NCI-H187 (cell line): ENCODE measurements at places on chromosomes 2 and 18.

DNA sequence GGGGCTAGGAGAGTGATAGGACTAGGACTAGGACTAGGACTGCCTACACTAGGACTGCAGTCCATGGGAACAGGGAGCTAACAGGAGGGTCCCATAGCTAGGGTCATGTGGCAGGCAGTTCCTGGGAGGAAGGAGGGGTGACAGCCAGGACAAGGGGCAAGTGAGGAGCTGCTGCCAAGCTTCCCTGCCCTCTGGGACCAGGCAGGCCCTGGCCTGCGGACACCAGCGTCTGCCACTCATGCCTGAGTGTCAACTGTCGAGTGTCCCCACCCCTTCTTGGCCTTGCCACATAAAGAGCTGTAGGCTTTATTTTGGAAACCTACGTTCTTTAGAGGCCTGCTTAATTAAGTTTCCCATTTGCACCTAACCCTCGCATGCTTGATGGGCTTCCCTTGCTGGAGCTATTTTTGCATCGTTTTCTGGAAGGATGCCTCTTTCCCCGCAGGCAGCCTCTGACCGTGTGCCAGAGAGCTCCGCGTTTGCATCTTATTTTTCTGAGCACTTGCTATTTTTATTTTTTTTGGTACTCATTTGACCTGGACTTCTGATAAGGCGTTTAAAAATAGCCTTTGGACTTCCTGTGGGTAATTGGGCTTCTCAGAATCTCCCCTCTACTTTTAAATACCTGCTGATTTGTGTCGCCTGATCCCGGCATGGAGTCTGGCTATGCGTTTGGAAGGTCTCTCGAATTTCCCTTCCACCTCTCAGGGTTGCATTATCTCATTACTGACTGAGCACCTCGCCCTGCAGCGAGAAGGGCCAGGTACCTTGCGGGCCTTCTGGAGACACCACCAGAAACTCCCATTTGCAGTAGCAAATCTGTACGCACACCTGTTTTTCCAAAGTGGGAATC, 66.4 kb downstream of the SH3RF3 start:
- no peak for DNase-seq

DNA sequence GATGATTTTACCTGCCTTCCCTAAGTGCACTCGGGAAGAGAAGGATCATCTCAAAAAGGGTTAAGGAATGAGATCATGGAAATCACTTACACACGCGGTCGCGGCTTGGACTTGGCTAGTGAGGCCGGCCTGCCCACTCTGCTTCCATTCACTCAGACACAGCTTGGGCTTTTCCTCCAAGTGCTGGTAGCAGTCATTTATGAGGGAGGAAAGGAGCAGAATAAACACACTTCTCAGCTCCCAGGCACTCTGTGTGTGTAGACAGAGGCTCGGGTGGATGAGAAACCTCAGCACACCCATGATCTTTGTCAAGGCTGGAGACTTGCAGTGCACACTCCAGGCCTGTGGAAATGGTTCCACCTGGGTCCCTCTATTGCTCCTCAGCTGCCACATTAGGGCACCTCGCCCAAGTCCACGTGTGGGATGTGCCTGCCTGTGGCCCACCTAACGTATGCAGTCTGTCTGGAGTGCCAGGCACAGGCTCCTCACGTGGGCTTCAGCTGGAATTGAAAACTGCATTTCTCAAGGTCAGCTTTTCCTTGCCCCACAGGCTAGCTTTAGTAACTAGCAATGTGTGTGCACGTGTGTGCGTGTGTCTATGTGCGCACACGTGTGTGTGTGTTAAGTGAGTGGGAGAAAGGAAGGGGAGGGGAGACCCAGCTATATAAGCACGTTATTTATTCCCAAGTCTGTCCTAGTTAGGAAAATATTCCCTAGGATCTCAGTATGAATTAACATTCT, 288.4 kb downstream of the SOX11 start:
- peak; percentile 56 for DNase-seq

DNA sequence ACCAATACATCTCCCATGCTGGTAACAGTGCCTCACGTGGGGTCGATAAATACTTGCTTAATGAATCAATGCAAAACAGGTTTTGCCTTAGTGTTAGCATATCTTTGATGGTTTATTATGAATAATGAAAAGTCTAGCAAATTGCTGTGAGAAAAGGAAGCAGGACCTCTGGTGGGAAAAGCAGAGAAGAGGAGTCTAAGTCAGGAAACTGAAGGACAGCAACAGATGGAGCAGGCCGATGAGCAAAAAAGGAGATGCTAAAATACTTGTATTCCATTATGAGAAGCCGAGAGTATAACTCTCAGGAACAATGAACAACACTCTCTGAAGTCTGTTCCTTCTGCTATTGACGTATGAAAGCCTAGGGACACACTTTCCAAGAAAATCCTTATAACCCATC, 555.2 kb upstream of the KLHL29 start:
- DNase-seq, result no peak

DNA sequence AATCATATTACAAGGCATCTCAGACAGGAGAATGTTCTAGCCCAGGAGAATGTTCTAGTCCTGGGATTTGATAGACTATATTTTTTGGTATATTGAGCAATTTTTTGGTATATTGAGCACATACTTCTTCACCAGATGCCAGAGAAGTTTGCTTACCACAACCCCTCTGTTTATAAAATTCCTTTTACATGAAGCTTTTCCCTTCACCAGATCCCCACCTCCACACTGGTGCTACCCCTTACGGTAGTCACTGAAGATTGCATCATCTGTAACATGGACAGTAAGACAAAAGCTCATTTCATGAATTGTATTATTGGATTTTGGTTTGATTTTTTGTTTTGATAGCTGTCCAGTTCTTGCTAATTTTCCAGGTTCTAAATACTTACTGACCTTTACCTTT, 7.2 kb upstream of the HNMT start:
- DNase-seq, result no peak

- DNase-seq, result no peak
These were observed 31.9 kb downstream of the KIDINS220 start for GRCh38 chr2:8805278-8806210.

GRCh38 chr2:200756618-200757321, 54.9 kb upstream of the BZW1 start:
- DNase-seq, result no peak

- DNase-seq, result no peak
These were observed 1.3 kb upstream of the KCMF1 start for GRCh38 chr2:84969511-84970209.

- no peak for DNase-seq
These were observed 2.9 kb downstream of the TBR1 start for GRCh38 chr2:161418715-161419637.

DNA sequence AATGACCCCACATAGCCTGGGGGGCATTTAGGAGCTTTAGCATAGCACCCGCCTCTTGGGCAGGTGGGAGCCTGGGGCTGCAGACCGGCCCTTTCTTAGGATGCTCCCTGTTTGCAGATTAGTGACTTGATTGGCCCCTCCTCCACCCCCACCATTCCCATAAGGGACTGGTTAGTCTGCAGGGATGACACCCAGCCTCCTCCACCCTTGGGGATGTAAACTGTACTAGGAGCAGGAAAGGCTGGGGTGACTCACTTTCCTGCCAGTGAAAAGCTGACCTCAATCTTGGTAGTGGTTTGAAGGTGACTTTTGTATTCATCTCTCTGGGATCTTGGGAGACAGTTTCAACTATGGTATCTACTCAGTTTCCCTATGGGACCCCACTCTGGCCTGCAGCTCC, 24.2 kb downstream of the CTIF start:
- DNase-seq, result no peak

DNA sequence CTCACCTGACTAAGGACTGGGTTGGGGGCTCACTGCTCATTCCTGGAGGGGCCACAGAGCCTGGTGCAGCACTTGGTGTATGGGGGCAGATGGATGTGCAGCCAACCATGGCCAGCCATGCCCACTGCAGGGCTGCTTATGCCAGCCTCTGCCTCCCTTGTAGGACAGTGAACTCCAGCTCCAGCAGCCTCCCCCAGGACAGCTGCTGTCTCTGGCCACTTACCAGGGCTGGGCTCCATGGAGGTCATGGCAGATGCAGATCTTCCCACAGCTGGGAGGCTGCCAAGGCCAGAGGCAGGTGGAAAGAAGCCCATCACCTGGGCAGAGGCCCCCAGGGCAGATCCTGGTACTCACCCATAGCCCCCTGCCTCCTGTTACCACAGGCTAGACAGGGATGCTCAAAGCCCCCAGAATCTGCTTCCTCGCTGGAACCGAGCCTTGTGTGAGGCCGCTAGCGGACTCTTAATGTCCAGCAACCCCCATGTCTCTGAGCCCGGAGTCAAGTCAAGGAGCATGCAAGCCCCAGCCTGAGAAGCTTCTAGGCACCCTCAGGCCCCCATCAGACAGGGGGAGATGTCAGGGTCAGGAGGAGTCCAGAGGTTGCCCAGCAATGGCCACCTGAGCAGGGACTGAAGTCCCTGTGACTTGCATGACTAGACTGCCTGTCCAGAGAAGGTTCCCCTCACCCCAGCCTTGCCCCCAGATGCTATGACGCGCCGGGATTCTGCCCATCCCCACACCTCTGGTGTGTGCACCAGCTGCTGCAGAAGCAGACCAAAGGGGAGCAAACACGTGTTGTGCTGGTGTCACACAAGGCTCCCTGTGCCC, 123.6 kb downstream of the TWIST2 start:
- DNase-seq, result no peak

DNA sequence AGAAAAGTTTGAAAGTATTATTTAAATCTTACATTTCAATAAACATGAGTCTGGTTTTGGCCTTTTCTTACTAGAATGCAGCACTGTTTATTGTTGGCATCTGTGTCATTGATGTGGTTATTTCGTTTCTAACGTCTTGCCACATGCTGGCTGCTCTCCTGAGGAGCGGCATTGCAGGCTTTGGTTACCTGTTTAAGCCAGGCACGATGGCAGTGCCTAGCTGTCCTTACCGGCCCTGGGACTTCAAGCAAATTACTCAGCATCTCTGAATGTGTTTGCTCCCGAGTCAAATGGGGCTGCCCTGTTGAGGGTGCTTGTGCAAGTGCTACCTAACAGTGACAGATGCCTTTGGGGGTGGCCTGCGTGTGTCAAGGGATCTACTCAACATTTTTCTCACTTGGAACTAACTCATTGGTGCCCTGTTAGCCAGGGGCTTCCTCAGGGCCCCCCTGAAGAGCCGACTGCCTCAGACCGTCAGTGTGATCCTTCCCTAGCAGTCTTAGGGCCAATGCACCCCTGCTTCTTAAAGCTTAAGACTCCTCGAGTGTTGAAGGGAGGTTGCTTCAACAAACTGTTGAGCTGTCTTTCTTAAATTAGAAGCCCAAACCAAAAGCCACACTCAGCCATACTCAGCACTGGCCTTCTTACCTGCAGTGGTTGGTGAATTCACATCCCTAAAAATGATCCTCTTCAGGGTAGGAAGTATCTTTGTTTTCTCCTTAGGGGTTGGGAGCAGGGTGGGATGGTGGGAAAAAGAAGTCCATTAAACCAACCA, 151.5 kb downstream of the NCK2 start:
- no peak for DNase-seq

DNA sequence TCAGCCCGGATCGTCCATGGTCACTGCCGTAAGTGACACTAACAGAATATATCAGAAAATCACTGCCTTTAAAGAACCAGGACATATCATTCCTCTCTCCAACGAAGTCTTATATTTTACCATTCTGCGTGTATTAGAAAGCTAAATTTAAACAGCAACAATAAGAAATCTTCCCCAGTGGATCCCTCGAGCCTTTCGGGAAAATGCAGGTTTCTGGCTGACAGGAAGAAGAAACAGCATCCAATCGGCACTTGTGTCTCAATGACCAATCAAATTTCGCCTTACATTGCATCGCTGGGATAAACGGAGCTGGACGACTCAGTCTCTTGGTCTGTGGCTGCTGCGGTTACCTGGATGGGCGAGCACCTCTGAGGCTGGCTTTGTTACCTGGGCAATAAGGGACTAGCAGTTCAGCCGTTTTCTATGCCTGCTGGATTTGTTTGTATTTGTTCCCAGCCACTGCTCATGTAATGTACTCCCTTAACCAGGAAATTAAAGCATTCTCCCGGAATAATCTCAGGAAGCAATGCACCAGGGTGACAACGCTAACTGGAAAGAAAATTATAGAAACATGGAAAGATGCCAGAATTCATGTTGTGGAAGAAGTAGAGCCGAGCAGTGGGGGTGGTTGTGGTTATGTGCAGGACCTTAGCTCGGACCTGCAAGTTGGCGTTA, at the start of gene DUSP19:
TSS of gene DUSP19 (plus strand) at position 284 of the 675 bp plus-strand sequence. CDS start at position 471, 187 bp downstream.
- peak; percentile 93 for DNase-seq

GRCh38 chr2:213237251-213237650, 47.0 kb upstream of the SPAG16 start:
- DNase-seq, result no peak

- no peak for DNase-seq
These were observed 94.2 kb upstream of the DLX2 start for GRCh38 chr2:172196768-172197431.

DNA sequence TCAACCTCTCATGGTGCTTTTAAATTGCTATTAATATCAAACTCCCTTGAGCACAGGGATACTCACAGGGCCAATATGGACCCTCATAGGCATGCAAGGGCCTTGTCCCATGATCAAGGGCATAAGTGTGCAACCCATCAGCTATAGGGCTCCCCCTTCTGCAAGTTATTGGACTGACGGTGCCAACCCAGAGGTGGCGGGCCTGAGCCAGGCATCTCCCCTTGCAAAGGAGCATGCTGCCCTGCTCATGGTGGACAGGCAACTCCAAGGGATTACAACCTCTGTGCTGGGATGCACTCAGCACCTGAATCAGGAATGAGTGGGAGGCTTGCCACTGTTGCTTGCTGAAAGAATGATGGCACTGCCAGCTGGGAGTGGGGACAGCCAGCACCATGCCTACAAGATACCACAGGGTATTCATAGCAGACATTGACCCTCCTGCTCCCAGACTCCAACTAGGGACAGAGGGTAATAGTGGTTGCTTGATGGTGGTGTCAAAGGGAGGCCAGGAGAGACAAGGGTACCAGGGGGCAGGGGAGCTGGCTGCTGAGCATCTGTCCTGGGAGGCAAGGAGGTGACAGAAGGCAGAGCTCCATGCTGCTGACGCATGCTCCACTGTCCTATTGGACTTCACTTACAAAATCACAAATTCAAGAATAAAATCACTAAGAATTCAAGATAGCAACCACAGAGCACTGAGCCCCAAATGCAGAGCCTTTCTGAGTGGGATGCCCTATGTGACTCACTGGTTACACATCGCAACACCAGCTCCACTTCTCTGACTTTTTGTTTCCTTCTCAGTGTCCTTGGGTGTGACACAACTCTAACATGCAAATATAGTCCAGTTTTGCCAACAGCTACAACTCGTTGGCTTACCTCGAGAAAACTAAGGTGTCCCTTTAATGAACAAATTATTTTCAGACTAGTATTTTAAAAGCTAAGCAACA, 157.1 kb upstream of the CCDC150 start:
- DNase-seq, result no peak

- DNase-seq, result no peak
These were observed 1049.3 kb upstream of the CDH2 start for GRCh38 chr18:29226213-29226612.

GRCh38 chr18:23538001-23538400, 34.7 kb downstream of the RMC1 start:
- no peak for DNase-seq
